Left colon (tissue), 2 donors: ENCODE measurements at places on chromosomes 5 and 9. TPM values are rescaled to one million over a fixed set of nuclear protein-coding genes. Genes with fewer than 3 reads are reported as not detected.

Gene NR5A1
- total RNA-seq, result not detected

Gene ZFP37
- 0.67 TPM for total RNA-seq

Gene ZNF366
- total RNA-seq, result 0.92 TPM

Gene SLC36A1
- total RNA-seq, result 46.1 TPM

Gene CCL27
- total RNA-seq, result not detected

Gene JAK2
- total RNA-seq, result 18.9 TPM

Gene FBP2
- total RNA-seq, result not detected

Gene GPR21
- 3.8 TPM for total RNA-seq

Gene CCDC192
- total RNA-seq, result not detected

Gene KLF4
- 507 TPM for total RNA-seq

Gene COL15A1
- 2.4 TPM for total RNA-seq

Gene ZNF367
- 1.6 TPM for total RNA-seq

Gene DPYSL3
- 23.9 TPM for total RNA-seq

Gene F2RL1
- 174 TPM for total RNA-seq

Gene ARHGEF28
- total RNA-seq, result 13.5 TPM

Gene C5orf52
- 3.9 TPM for total RNA-seq

Gene KIF2A
- total RNA-seq, result 30.6 TPM

Gene PCDHAC2
- total RNA-seq, result 0.47 TPM

Gene HTR4
- total RNA-seq, result 19.0 TPM

Gene SYNPO
- 43.6 TPM for total RNA-seq

Gene GABRG2
- not detected for total RNA-seq

Gene KDM4C
- total RNA-seq, result 55.6 TPM

Gene GKAP1
- total RNA-seq, result 4.0 TPM

Gene PCDHB15
- total RNA-seq, result 1.1 TPM

Gene CDX1
- 323 TPM for total RNA-seq

Gene IFNA8
- not detected for total RNA-seq

Gene PMPCA
- total RNA-seq, result 52.5 TPM

Gene ADAM19
- total RNA-seq, result 2.7 TPM
